ENCODE measurements at places on chromosomes 1 and 21. TPM values are rescaled to one million over a fixed set of nuclear protein-coding genes. Genes with fewer than 3 reads are reported as not detected.

Gene PTAFR
- 17.0 TPM for total RNA-seq

Gene OLIG2
- total RNA-seq, result not detected

Gene TNFRSF8
- total RNA-seq, result 5.8 TPM

- DNase-seq, result no peak
Observed at GRCh38 chr1:41217441-41217840, 24.7 kb downstream of the SCMH1 start.

GRCh38 chr1:24713176-24713575, 32.1 kb upstream of the CLIC4 start:
- DNase-seq, result no peak

- no peak for DNase-seq
Observed at GRCh38 chr1:63873751-63874150, 99.9 kb downstream of the ROR1 start.

- no peak for DNase-seq
Observed at GRCh38 chr1:12150456-12151200, 16.2 kb upstream of the TNFRSF1B start.

DNA sequence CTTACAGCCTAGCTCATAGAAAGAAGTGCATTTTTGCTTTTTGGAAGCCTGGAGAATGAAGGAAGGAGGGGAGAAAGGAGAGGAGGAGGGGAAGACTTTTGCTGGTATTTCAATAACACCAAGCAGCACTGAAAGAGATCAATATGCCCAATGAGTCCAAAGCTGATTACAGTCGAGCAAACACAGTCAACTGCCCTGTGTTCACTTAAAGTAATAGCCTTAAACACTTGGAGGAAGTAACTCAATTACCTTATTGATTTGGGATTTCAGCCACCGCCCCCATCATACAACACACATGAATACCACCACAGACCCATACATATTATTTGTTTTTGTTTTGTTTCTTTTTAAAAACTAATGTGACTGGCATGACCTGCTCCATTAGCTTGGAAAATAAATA, 23.3 kb upstream of the RXRG start:
- DNase-seq, result no peak

GRCh38 chr1:42950116-42950481, 8.6 kb downstream of the SLC2A1 start:
- DNase-seq, result no peak

Data from omental fat pad (tissue), 4 donors.